ENCODE measurements at places on chromosomes 11 and 22. TPM values are rescaled to one million over a fixed set of nuclear protein-coding genes. Genes with fewer than 3 reads are reported as not detected.

KRTAP5-11 gene
- not detected for total RNA-seq

DUSP8 gene
- 0.59 TPM for total RNA-seq

ABTB2 gene
- 14.2 TPM for total RNA-seq

TRIM6 gene
- 8.7 TPM for total RNA-seq

CDK2AP2 gene
- 25.8 TPM for total RNA-seq

PITPNB gene
- 24.3 TPM for total RNA-seq

APOBEC3A gene
- total RNA-seq: not detected

APBB1 gene
- total RNA-seq: 34.1 TPM

LRRC10B gene
- 0.09 TPM for total RNA-seq

VPREB1 gene
- not detected for total RNA-seq

FGF19 gene
- not detected for total RNA-seq

MGAT3 gene
- total RNA-seq: under 0.01 TPM

MS4A12 gene
- total RNA-seq: not detected

SPDYC gene
- total RNA-seq: not detected

DERL3 gene
- 0.83 TPM for total RNA-seq

TMEM132A gene
- 163 TPM for total RNA-seq

MS4A1 gene
- total RNA-seq: not detected

PLEKHB1 gene
- 1.2 TPM for total RNA-seq

SCN3B gene
- total RNA-seq: 0.30 TPM

MFRP gene
- not detected for total RNA-seq

NAALAD2 gene
- 2.4 TPM for total RNA-seq

GLYATL1 gene
- total RNA-seq: 0.69 TPM

CYTH4 gene
- 0.14 TPM for total RNA-seq

SMC1B gene
- total RNA-seq: not detected

SLC22A8 gene
- total RNA-seq: not detected

KLHL35 gene
- 2.9 TPM for total RNA-seq

PDE2A gene
- total RNA-seq: 1.3 TPM

ZNF215 gene
- 6.1 TPM for total RNA-seq

OR51E2 gene
- 0.59 TPM for total RNA-seq

ENTHD1 gene
- total RNA-seq: not detected

RBMXL2 gene
- total RNA-seq: not detected

BLID gene
- 46.5 TPM for total RNA-seq

CENATAC gene
- total RNA-seq: 30.6 TPM

SCGB2A2 gene
- total RNA-seq: not detected

TTC38 gene
- 35.9 TPM for total RNA-seq

OR56B1 gene
- not detected for total RNA-seq

UBQLN3 gene
- total RNA-seq: not detected

KMT5B gene
- total RNA-seq: 27.6 TPM

DGAT2 gene
- total RNA-seq: 5.6 TPM
